ENCODE measurements at places on chromosomes 5 and 9.

- no peak for DNase-seq
Observed at GRCh38 chr9:109789556-109789955, 9.6 kb downstream of the PALM2AKAP2 start.

DNA sequence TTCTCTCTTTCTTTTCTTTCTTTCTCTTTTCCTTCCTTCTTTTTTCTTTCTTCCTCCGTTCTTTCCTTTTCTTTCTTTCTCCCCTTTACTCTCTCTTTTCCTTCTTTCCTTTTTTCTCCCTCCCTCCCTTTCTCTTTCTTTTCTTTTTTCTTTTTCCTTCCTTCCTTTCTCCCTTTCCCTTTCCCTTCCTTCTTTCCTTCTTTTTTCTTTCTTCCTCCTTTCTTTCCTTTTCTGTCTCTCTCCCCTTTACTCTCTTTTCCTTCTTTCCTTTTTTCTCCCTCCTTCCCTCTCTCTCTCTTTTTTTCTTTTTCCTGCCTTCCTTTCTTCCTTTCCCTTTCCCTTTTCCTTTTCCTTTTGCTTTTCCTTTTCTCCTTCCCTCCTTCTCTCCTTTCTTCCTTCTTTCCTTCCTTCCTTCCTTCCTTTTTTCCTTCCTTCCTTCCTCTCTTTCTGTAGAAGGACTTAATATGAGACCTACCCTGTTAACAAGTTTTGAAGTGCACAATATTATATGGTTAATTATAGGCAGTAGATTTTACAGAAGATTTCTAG, 142.7 kb upstream of the CD180 start:
- no peak for DNase-seq

GRCh38 chr9:37801287-37801850, 772 bp downstream of the DCAF10 start:
- peak; percentile 12 for DNase-seq

DNA sequence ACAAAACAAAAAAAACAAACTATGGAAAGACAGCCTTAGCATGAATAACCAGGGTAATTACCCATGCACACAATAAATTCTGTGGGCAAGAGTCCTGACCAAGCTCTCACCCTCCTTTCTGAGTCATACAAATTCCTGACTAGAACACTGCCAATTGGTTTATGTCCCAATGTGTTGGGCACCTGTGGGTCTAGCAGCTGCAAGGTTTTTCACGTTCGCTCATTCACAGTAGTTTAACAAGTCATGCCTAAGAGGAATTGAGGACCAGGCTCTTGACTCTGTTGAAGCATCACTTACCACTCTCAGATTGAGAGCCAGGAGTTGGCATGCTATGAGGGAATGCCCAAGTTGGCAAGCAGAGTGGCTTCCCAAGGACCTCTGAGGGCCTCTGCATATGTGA, 205.5 kb upstream of the SLC24A2 start:
- no peak for DNase-seq

DNA sequence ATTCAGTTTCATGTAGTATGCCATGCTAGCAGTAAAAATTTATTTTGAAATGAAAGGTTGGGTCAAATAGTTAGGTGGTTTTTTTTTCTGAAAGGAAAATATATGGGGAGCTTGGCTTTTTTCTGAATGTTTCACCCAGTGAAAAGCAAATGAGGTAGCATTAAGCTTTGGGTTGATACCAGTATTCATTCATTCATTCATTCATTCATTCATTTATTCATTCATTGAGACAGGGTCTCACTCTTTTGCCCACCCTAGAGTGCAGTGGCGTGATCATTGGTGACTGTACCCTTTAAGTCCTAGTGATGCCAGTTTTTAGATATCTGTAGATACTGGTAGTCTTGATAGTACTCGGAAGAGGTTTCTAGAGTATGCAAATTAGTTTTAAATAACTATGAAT, 42.4 kb upstream of the LRRC70 start:
- no peak for DNase-seq

DNA sequence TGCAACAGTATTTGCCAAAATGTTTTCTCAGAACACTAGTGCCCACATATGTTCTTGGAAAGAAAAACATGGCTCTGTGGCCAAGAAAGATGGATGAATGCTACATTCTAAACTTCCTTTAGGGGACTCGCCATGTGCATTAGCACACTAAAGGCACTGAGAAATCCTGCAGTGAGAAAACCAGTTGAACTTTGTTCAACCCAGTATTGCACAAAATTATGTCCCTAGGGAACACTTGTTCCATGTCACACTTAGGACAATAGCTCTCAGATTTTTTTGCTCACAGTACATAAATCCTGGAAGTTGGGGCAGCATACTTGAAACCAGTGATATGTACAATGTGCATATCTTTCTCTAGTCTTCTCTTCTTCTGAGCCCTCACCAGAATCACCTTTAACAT, 96.6 kb downstream of the ADRB2 start:
- DNase-seq, result no peak

- no peak for DNase-seq
Observed at GRCh38 chr5:157941616-157942015, 82.7 kb upstream of the CLINT1 start.

- DNase-seq, result no peak
Observed at GRCh38 chr9:18920141-18921084, 112.6 kb downstream of the SAXO1 start.

DNA sequence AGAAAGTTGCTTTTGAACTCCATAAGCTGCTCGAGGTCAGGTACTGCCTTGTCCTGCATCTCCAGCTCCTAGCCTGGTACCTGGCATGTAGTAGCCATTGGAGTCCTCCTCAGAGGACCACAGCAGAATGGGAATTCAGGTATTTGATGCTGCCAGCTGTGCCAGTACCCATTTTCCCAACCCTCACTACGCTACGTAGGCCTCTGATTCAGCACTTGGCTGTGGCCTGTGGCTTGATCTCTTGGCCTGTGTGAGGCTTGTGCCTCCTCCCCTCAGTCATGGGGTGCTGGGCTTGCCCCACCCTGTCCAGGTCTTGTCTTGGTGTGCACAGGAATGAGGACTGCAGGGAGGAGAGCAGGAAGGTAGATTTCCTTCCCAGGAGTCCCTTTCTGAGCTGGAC, 11.8 kb downstream of the OTULIN start:
- no peak for DNase-seq

- no peak for DNase-seq
Observed at GRCh38 chr5:125331987-125332598, 585.7 kb upstream of the ZNF608 start.

DNA sequence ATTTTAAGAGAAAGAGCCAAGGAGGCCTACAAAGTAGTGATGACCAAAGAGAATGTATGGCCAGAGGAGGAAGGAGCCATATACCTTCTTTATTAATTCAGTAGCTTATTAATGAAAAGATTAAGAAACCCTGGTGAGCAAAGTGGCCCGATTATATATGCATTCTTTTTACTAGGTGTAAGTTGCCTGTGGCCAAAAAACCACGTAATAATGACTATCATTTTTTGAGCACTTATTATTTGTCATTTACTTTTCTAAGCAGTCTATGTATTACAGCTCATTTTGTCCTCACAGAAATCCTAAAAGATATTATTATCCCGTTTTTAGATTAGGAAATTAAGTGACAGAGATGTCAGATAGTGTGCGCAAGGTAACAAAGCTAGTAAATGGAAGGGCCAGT, 3.0 kb downstream of the CWC27 start:
- no peak for DNase-seq

DNA sequence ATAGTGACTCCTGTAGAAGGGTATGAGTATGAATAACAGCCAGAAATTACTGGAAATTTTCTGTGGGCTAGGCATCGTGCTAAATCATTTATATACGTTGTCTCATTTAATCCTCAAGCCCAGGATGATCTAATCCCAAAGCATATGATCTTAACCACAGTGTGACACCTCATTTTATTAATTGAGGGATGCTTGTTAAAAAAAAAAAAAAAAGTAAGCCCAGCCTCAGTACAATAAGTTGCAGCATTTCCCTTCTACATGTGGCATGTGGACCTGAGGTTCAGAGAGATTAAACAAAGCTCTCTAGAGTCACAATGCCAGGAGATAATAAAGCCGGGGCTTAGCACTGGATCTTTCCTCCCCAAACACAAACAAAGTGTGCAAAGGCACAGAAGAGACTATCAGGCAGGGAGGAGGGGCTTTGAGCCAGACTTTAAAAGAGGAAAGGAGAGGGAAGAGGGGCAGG, 49.5 kb downstream of the KLF4 start:
- DNase-seq, result no peak

- DNase-seq, result no peak
Observed at GRCh38 chr9:104915753-104916152, 12.2 kb downstream of the ABCA1 start.

DNA sequence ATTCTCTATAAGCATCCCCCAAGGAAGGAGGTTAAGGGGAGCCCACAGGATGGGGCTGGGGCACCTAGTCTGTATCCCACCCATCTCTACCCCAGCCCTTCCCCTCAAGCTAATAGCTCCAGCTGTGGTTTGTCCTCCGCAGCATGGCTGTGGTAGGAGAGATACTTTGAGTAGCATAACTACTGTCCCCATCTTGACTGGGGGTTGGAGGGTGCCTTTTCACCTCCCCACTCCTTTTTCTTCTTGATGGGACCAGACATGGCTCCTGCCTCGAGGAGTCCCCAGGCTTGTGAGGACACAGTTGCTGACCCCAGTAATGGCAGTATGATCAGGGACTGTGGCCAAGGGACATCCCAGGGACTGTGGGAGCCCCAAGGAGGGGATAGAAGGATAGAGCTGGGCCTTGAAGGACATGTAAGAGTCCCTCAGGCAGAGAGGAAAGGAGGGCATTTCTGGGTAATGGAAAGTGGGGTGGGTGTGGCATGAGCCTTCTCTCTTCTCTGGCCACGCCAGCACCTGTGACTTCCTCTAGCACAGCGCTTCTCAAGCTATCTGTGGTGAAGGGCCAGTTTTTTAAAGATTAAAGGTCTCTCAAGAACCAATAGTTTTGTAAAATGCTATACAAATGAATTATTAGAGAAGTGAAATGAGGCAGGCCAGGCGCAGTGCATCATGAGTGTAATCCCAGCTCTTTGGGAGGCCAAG, 14.0 kb downstream of the OLFML2A start:
- DNase-seq, result no peak

DNA sequence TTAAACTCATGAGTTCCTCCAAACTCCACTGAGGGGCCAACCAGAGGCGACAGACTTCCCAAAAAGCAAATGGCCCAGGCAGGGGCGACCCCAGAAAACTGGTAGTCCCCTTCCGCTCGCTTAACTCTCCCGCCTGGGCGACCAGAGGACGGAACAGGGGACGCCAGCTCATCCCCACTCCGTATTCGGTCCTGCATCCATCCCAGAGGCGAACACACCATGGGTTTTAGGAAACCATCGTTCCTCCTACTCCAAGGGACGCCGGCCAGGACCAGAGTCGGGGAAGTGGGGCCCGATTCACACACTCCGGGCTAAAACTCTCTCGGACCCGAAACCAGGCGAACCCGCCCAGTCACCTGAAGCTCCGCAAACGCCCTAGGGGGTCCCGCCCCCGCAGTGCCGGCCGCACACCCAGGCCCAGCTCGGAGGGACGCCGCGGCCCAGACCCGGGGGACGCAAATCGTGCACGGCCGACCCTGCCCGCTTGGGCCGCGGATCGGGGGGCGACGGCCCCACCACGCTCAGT, 478 bp downstream of the TEX10 start:
- peak; percentile 1 for DNase-seq

DNA sequence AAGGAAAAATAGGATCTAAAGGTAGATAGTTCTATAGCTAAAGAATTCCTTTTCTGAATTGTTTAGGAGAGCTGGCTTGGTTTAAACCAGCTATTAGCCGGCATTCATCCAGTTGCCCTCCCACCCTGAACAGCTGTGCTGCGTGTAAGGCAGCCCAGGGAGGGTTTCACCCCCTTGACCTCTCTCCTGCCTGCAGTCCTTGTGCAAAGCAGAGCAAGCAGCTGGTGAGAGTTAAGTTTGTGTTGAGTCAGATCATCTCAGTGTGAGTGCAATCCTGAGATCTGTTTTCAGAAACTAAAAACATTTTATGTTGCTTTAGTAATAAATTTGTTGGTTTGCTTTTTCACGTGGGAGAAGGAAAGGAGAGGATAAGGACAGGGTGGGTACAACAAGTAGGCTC, 13.0 kb downstream of the SLC25A25 start:
- DNase-seq, result no peak

DNA sequence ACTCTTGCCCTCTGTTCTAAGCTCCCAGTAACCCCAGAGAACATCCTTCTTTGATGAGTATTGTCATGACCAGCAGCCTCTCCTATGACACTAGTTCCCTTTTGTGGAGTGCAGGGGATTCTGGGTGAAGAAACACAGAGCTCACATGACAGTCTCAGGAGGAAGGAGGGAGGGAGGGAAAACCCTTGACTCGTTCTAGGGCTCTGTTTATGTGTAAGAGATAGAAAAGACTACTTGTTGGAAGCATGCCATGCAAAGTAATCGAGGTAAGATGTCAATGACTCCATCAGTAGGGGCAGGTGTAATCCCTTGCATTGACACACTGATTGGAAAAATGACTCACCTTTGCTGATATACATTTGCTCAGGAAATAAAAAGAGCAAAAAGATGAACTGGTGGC, 190.2 kb upstream of the ELL2 start:
- no peak for DNase-seq

DNA sequence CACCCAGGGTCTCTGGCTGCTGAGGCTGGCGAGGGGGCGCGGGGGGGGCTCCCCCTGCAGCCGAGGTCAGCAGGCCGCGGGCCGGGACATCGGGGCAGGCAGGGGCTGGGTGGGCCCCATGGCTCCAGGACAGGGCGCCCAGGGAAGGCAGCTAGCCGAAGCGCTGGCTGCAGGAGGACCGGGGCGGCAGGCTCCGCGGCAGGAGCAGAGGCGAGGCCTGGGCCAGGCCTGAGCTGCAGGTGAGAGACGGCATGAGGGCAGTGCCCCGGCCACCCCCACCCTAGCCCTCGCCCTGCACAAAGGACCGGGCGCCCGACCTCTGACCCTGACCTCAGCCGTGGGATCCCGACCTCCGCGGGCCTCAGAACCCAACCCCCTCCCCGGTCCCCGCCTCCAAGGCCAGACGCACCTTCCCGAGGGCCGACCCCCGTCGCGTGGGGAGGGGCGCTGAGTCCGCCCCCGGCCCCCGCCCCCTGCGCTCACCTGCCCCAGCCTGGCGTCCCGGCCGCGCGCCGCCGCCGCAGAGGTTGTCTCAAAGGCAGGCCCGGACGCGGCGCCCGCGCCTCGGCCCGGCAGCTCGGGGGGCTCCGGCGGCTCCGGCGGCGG, 431 bp downstream of the RNF208 start:
- DNase-seq, result no peak

DNA sequence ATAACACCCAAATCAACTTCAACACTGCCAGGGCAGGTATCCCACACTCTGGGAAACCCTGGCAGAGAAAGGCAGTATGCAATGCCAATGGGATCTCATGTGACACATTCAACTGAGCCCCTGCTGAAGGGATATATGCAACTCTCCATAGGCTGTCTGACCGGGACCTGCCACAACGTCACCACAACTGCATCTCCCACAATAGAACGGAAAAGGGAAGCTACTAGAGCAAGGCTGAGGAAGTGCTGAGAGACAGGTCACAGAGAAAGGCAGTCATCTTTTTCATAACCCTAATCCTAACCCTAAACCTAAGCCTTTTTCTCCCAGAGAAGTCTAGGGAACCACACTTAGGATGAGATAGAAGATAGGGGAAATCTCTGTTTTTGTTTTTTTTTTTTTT, 345.9 kb upstream of the CD180 start:
- DNase-seq, result no peak
